GM12891 (cell line): ENCODE measurements at places on chromosomes 1 and 21.
A peak's percentile ranks its signal among the peaks of the same experiment; 100 is the strongest.

DNA sequence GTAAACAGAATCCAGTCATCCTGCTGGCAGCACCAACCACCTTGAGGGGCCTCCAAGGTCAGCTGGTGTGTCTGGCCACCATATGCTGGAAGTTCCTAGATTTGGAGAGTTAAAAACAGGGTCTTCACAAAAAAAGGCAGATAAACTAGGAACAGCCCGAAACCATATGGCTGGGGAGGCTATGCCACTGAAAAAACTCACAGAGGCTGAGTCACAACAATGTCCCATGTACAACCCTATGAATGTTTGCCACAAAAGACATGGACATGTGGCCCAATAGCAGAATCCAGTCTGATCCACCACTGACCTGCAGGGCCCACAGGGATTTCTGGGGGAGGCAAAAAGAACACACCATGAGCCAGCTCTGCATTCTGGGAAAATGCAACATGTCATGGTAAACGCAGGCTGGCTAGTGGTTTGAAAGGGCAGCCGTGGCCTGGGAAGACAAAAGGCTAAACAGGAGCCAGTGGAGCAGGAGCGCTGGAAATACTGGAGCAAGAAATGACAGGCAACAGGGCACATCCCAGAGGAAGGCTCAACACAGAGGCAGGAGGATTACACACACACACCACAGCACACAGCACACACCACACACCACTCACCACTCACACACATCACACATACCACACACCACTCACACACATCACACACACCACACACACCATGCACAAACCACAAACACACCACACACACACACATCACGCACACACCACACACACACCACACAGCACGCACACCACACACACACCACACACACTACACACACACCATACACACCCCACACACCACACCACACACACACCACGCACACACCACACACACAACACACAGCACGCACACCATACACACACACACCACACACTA is 55.4 kb downstream of the HSF2BP start:
- no peak for DNase-seq

DNA sequence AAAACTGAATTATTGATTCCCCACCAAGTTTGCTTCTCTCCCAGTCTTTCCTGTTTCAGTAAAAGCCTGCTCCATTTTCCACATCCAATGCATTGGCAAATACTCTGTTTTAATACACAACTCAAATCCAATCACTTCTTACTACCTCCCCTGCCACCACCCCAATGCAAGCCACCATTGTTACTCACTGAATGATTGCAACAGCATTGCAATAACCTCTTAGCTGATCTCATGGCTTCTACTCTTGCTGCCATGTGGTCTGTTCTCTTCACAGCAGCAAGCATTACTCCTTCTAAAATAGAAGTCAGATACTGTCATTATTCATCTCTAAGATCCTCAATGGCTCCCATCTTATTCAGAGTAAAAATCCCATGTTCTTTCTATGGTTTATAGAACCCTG is 123.4 kb downstream of the ATP6V1G3 start:
- no peak for DNase-seq

DNA sequence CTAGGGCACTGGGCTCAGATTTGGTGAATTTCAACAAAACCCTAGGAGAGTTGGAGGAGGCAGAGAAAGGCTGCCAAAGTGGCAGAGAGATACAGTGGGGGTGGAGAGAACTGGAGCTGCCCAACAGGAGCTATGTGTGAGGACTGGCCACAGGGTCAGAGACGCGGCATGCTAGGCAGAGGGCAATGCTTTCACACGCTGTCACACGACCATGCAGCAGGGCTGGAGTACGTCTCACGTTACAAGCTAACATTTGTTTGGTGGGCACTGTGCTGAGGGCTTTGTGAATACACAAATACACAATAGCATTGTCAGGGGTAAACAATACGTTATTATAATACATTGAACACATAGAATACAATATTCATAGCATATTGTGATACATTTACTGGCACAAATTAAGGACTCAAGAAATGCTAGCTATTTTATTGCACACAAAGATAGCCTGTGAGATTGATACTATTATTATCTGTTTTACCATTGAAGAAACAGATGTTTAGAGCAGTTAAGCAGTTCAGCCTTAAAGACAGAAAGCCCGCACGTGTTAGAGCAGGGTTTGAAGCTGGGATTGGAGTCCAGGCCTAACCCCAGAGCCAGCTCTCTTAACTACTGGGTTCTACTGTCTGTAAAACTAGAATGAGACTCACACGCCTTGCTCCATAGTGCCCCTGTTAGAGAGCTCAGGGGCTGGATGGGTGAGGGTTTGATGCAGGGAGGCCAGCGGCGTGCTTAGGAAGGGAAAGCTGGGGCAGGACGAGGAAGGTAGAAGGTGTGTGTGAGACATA is 4.5 kb downstream of the RAB7B start:
- no peak for DNase-seq

DNA sequence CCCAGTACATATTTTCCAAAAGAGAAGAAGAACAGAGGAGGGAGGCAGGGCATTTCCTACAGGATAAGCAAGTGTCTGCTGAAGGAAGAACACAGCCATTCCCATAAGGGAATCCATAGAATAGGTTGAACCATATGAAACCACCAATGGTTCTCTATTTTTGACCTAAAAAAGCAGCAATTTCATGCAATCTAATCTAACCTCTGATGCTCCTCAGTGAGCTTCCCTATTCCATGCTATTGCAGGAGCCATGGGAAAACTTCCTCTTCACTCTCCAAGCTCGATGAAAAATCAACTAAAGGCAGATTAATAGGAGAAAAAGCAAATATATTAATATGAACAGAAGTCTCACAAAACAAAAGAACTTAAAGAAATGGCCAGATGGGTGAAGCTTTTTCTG is 50.5 kb downstream of the SIPA1L2 start:
- DNase-seq = no peak

DNA sequence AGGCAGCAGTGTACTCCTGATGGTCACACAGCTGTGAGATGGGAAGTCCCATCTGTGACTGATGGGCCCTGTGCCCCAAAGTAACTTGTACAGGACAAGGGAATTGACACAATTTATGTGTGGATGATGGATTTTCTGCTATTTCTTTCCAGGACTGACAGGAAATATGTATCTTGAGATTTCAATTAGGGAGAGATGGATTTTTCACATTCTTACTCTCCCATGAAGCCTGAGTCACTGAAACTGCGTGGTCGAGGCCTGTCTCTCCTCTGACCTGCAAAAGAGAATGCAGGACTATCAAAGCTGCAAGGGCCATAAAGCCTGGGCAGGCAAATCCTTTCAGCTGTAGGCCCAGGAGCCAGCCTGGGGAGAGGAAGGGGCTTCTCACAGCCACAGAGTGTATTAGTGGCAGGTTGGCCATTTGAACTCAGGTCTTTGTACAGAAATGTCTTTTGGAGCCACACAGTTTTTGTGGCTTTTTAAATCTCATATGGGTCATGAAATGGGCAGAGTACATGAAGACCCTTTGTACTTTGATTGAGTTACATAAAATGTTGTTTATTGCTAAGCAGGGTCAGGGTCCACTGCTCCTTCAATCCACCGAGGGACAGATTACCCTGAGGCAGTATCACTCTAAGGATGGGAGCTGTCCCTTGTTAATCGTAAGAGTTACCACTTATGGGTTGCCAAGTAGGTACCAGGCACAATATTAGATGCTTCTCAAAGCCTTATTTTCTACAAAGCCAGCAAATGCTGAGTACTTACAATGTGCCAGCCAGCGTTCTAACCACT is 14.8 kb downstream of the ALX3 start:
- no peak for DNase-seq

DNA sequence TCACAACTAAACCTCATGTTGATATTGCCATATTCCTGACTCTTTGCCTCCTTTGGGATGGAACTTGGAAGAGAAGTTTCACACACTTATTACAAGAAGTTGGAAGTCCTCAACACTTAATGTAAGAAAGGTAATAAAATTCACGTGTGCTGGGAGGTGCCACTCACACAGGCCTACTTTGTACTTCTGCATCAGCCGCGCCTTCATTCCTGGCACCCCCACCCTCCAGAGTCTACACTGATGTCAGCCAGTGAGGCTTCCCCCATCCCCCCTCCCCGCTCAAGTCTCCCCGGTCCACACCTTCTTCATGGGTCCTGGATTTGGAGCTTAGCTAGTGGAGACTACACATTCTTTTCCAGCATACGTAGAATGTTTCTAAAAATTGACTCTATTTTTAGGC is 24.8 kb upstream of the SLC45A1 start:
- DNase-seq = no peak

DNA sequence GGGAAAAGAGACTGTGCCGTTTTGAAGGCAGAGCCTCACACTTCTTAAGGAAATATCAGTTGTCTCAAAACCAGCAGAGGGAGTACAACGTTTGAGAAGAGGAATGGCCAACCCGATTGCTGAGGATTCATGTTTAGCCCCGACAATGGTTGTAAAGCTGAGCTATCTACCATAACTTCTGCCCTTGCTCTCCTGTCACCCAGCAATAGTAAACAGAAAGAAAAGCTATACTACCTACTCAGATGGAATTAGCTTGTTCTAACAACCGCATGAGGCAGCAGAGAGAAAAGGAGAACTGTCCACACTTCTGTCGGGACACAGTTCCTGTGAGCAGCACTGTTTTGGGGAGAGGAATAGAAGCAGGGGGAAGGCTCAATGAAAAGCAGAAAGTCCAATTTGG is 91.2 kb downstream of the SLC45A1 start:
- DNase-seq = peak; percentile 21

- no peak for DNase-seq
Observed at GRCh38 chr1:88698140-88698539, 14.1 kb downstream of the PKN2 start.

DNA sequence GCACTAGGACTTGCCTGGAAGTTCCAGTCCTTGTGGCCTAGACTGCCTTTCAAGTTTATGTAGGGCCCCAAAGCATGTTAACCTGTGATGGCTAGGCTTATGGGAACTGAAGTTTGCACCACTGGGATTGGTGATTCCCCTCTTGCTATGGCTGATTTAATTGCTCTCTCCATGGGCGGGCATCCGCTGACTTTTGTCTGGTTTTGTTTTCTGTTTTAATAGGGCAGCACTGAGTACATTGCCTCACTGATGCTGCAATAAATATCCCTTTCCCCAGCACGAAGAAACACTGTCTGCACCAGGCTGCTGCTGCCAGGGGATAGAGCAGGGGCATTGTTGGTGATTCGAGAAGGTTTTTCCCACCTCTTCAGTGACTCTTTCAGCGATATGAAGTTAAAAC is 73.3 kb upstream of the PDE4B start:
- no peak for DNase-seq
